Activated CD4-positive, CD25-positive, alpha-beta regulatory T cell treated with anti-CD3 and anti-CD28 coated beads, Interleukin-2, amount 50 U/mL, for 16 hours (primary cell): ENCODE measurements at places on chromosomes 1 and 21.

DNA sequence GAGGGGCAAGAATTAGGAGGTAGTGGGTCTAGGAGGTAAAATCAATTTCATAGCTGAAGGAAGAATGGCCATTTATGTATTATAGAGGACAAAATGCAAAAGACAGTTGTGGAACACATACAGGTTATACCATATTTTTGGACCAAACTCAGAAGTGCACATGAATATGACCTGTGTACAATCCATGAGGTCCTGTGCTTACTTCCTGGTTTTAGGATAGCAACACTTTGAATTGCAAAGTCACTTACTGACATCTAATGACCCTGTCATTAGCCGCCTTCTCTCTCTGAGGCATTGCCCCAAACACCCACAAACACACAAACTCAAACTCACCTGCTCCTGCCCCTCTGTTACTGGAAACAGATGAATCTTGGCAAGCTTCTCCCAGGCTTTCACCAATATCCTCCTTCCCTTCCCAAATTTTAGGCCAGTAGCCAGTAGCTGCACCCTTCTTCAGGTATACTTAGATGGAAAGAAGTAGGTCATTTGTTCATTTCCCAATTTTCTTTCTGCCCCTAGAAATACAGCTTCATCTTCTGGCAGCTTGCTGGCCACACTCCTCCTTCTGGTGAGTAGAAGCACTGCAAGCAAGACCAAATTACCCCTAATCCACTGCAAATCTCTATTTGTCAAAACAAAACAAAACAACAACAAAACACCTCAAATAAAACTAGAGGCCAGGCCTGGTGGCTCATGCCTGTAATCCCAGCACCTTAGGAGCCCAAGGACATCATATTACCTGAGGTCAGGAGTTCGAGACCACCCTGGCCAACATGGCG, 13.7 kb upstream of the RPL5 start:
- no peak for DNase-seq

DNA sequence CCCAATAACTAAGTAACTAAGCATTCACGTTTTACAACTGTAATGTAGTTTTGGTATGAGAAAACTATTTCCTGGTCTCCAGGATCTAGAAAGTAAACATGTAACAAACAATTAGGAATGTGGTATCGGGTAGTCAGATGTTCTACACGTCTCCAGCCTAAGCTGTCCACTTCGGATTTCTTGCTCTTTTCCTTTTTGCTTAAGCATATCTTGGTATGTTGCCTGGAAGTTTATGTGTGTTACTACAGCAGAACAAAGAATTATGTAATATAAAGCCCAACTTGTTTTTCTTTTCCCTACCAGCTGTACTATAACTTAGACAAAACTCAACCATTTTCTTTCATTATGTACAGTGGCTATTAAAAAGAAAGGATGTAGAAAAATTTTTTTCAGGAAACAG, 20.4 kb upstream of the WARS2 start:
- no peak for DNase-seq

- no peak for DNase-seq
Measured at GRCh38 chr1:20508411-20508771, 440 bp upstream of the MUL1 start.

DNA sequence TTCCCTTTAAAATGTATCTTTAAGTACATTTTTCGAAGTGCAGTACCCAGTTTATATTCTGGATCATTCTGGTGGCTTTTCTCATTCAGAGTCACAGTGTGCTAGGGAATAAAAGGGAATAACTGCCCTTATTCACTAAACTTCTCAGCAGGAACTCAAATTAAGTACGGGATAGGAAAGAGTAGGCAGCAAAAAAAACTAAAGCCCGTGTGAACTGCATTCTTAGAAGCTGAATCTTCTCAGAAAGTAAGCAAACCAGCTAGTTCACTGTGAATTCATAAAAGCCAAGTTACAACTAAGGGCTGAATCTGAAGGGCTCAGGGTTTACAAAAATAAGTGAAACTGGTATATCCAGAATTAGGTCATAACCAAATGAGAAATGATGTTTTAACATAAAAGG, 22.0 kb downstream of the PRPF38A start:
- no peak for DNase-seq

- no peak for DNase-seq
Measured at GRCh38 chr1:97573553-97573952, 347.3 kb downstream of the DPYD start.

- DNase-seq: no peak
Measured at GRCh38 chr1:107405236-107405635, 264.4 kb downstream of the NTNG1 start.

GRCh38 chr1:186498695-186499389, 37.9 kb upstream of the PDC start:
- no peak for DNase-seq
